ENCODE measurements at places on chromosomes 7 and 10.

GRCh38 chr7:37714606-37715005 lies 31.0 kb downstream of the GPR141 start:
- DNase-seq: no peak

GRCh38 chr7:138726288-138726687 lies 25.1 kb upstream of the SVOPL start:
- DNase-seq: no peak

DNA sequence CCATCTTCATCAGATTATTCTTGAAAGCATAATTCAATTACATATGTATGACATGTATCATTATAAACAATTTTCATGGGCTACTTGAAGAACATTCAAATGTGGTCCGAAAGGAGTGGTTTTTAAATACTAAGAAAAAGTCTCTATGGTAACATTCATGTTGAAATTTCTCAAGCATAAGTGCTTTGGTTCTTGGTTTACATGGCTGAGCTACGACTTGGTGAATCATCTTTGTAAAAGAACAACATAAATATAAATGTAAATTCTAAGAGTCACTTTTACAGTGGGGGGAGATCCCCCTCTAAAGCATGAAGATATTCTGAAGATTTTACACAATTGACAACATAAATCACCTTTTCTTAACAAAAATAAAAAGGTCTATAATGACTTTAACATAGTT lies 118.6 kb downstream of the MAGI2 start:
- no peak for DNase-seq

DNA sequence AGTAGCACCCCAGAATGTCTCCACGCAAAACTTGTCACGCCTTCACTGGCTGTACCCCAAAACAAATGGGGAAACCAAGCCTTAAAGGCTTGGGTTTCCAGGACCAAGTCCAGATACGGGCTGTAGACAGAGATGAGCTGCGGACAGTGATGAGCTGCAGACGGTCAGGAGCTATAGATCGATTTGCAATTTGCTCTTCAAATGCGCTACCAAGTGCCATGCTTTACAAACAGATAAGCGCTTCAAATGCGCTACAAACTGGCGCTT lies 658 bp upstream of the SGCE start:
- no peak for DNase-seq

- DNase-seq: no peak
These were observed 66.9 kb upstream of the ADAM12 start for GRCh38 chr10:126455036-126455765.

GRCh38 chr7:127391591-127392181 lies 822 bp downstream of the ZNF800 start:
- peak; percentile 76 for DNase-seq

GRCh38 chr10:113294868-113295267 lies 258.0 kb upstream of the HABP2 start:
- DNase-seq: no peak

GRCh38 chr10:52644373-52645186 lies 128.0 kb downstream of the MBL2 start:
- no peak for DNase-seq

GRCh38 chr10:105266966-105267539 lies 626.0 kb downstream of the SORCS3 start:
- DNase-seq: no peak

DNA sequence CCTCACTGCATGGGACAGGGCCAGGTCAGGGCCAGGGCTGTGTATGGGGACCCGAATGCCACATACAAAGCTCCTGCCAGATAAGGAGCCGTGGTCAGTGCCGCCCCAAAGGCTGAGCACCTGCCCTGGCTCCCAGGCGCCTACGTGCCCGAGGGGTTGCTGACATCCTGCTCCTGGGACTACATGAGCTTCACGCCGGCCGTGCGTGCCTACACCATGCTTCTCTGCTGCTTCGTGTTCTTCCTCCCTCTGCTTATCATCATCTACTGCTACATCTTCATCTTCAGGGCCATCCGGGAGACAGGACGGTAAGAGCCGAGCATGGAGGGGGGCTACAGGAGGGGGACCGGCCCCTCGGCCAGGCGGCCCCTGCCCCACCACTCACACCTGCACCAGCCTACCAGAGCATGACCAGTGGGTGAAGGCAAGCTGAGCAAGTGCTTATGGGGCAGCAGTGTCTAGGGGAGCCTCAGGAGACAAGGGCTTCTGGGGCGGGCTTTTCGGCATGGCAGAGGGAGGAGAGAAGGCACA lies 4.9 kb downstream of the OPN4 start:
- no peak for DNase-seq

GRCh38 chr7:47330561-47331178 lies 251.2 kb downstream of the TNS3 start:
- DNase-seq: no peak

DNA sequence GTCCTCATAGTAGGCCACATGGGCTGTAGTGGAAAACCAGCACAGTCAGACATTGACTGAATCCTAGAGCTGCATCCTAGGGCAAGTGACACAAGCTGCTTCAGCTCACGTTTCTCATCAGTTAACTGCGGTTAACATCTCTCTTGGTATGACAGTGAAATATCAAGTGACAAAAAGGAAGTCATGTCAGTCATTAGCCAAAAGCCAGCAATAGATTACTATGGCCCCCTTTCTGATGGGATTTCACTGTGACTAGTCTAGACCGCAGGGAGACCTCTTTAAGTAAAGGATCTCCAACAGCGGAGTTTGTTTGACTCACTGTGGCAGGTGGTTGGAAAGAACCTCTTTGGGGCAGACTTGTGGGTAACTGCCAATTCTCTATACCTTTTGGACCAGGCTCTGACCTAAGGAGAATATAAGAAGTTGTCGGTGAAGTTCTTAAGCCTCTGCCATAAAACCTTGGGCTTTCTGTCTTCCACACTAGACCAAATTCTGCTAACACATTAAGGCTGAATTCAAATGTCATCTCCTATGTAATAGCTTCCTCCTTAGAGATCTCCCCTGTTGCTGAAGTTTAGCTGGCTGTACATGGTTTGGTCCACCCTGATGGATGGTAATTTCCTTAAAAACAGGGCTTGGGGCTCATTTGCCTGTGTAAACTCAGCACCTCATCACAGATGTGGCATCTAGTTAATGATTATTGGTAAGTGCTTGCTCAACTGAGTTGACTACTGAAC lies 115.3 kb downstream of the SGMS1 start:
- no peak for DNase-seq

- DNase-seq: no peak
These were observed 80.9 kb downstream of the SHH start for GRCh38 chr7:155731380-155731779.

GRCh38 chr7:26149391-26149977 lies 2.5 kb upstream of the NFE2L3 start:
- no peak for DNase-seq

GRCh38 chr10:96619796-96620773 lies 33.3 kb upstream of the TM9SF3 start:
- DNase-seq: no peak

- DNase-seq: no peak
These were observed 36.1 kb downstream of the KCNMA1 start for GRCh38 chr10:77601488-77601887.

DNA sequence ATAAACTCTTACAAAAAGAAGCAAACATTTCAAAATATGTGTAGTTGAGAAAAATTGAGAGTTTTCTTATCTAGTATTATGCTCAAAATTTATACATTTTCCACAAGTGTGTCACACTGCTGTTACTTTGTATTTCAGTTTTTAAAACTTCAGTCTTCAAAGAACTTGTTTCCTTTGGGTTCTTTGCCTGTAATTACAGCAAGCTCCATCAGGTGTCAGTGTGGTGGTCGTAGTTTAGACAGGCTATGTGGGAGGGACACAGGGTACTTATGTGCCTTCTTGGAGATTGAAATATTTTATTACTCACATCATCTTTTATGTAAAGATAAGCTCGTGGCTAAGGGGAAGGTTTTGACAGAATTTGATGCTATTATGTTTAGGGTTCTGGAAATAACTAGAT lies 360.5 kb downstream of the FGFR2 start:
- DNase-seq: no peak

GRCh38 chr10:77406764-77407430 lies 230.7 kb downstream of the KCNMA1 start:
- DNase-seq: no peak

DNA sequence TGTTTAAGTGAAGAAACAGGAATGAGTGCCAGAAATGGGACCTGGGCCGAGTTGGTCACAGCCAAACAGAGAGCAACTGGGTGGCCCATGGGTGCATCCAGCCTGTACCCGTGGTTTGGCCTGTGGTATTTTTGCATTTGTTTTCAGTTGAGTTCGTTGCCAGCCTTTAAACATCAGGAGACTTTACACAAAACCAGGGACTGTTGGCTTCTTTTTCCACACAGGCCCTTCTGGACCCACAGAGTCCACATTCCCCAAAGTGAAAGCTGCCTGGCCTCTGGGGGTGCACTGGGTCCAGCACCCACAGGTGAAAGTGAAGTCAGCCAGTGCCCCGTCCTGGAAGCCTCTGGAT lies 54.1 kb upstream of the TNS3 start:
- DNase-seq: no peak

- DNase-seq: no peak
These were observed 53.9 kb upstream of the NFE2L3 start for GRCh38 chr7:26097837-26098668.

DNA sequence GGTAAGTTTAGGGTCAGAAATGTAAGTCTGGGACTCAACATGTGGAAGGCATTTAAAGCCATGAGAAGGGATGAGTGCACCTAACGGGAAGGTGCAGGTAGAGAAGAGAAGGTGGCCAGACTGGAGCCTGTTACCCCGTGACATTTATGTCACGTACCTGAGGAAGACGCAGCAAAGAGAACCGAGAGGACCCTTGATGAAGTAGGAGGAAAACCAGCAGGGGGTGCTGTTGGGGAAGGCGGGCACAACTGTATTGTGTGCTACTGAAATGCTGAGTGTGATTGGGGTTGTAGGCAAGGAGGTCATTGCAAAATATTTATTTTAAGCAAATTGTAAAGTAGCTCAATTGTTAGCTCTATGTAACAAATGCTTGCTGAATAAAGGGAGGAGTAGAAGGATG lies 338.2 kb upstream of the PRKCQ start:
- peak; percentile 75 for DNase-seq

DNA sequence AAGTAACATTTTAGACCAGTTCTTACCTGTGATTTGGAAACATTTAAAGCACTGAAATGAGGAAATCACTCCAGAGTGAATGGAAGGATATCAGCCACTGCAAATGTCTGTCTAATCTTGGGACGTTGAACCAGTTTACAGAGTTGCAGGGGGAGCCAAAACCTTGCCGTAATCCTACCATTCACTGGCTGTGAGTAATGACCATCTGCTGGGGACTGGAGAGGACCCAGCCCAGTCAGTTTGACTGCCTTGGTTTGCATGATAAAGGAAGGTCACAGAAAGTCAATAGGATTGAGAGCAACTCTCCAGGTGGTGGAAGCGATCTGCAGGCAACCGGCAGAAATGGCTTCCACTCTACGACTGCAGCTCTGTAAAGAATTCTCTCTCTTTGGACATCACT lies 167.2 kb downstream of the AKR1D1 start:
- no peak for DNase-seq

DNA sequence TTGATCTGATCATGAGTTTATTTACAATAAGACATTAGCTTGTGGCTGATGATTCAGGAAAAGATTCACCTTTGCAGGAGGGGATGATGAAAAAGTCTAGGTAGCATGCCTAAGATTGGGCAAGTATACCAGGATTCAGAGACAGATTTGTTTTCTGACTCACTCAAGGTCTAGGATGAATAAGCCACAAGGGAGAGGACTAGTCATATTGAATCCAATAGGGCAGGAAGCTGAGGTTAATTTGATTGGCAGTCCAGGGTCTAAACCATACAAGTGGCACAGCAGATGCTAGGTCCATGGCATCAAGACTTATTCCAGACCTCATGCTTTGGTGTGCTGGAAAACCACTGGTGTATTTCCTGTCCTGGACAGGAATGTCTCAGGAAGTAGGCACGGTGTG lies 1133.4 kb downstream of the XPNPEP1 start:
- no peak for DNase-seq

GRCh38 chr10:101062232-101063049 lies 652 bp downstream of the KAZALD1 start:
- peak; percentile 77 for DNase-seq

- DNase-seq: peak; percentile 65
These were observed 35.4 kb downstream of the TRIL start for GRCh38 chr7:28922624-28923331.

GRCh38 chr10:61901829-61902444 lies 438 bp downstream of the ARID5B start:
- no peak for DNase-seq

GRCh38 chr10:21314111-21314626 lies 211.3 kb downstream of the SKIDA1 start:
- no peak for DNase-seq

- no peak for DNase-seq
These were observed 42.5 kb upstream of the TMEM213 start for GRCh38 chr7:138755331-138755747.

- no peak for DNase-seq
These were observed 3.5 kb downstream of the GLCCI1 start for GRCh38 chr7:7972128-7972527.

- no peak for DNase-seq
These were observed 17.5 kb upstream of the MTPN start for GRCh38 chr7:135994466-135995205.

Measured in activated T-cell treated with anti-CD3 and anti-CD28 coated beads, Interleukin-2, amount 50 U/mL, for 24 hours (primary cell).